Activated T-helper 2 cell treated with anti-CD3 and anti-CD28 coated beads, Interferon-gamma antibody, Interleukin-2, Interleukin-4, amounts not matched to agents 10 μg/mL and 5 μg/mL and 100 μg/mL, durations not matched to agents 14 hours and 24 hours and 36 hours (primary cell): ENCODE measurements at places on chromosomes 3 and 15. TPM values are rescaled to one million over a fixed set of nuclear protein-coding genes. Genes with fewer than 3 reads are reported as not detected.

Gene AADACL2
- total RNA-seq = not detected in 2 replicates

Gene GUCA1C
- total RNA-seq = not detected in 2 replicates

Gene NOX5
- 0.21 TPM in 1 of 2 replicates, not detected in the other for total RNA-seq

DNA sequence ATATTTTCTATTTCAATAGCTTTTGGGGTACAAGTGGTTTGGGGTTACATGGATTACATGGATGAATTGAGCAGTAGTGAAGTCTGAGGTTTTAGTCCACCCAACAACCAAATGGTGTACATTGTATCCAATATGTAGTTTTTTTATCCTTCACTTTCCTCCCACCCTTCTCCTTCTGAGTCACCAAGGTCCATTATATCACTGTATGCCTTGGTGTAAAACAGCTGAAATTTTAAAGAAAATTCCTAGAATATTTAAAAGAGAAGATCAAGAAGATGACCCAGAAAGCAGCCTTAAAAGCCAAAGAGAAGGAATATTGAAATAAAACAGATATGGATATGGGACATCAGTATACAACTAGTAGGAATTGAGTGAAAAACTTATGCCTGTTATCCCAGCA is 204.2 kb upstream of the COL8A1 start:
- no peak for DNase-seq

GRCh38 chr3:67601919-67602608 is 52.3 kb downstream of the SUCLG2 start:
- no peak for DNase-seq

GRCh38 chr15:78909160-78909695 is 35.6 kb downstream of the CTSH start:
- DNase-seq = no peak

- no peak for DNase-seq
Observed at GRCh38 chr3:193345431-193345830, 33.1 kb downstream of the ATP13A5 start.
